ENCODE measurements at places on chromosomes 7 and 10.

DNA sequence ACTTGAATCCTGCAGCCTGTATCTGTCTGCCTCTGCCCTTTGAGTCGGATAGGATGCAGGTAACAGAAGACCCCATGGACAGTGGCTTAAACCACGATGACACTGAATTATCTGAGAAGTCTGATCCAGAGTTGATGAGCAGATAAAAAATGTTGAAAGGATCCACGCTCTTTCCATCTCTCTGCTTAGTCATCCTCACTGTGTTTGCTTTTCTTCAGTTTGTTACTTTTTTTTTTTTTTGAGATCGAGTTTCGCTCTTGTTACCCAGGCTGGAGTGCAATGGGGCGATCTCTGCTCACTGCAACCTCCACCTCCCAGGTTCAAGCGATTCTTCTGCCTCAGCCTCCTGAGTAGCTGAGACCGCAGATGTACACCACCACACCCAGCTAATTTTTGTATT, 36.9 kb upstream of the GOLGA7B start:
- no peak for DNase-seq

GRCh38 chr7:71750290-71750689, 618.3 kb downstream of the GALNT17 start:
- DNase-seq: no peak

GRCh38 chr10:12703126-12703525, 298.4 kb downstream of the CCDC3 start:
- DNase-seq: no peak

GRCh38 chr10:91907033-91907594, 2.2 kb downstream of the FGFBP3 start:
- no peak for DNase-seq

DNA sequence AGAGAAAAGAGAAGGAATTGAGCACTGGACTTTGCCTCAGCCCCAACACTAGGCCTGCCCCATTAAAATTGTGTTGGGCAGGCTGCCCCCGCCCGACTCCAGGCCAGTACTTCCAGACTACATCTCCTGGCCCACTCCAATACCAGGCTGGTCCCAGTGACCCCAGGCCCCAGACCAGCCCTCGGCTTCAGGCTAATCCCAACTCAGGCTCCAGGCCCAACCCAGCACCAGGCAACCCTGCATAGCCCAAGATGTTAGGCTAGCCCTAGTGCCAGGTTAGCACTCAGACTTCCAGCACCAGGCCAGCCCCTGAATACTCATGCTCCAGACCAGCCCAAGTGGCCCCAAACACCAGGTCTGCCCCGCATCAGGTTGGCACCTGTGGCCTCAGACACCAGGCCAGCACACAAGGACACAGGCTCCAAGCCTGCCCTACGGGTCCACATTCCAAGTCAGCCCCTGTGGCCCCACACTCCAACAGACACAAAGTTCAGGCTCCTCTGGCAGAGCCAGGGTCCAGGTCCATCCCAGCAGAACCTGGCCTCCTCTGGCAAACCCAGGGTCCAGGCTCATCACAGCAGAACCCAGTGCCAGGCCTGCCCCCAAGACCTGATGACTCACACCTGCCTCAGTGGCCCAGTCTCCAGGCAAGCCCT, 20.3 kb downstream of the COG5 start:
- no peak for DNase-seq

DNA sequence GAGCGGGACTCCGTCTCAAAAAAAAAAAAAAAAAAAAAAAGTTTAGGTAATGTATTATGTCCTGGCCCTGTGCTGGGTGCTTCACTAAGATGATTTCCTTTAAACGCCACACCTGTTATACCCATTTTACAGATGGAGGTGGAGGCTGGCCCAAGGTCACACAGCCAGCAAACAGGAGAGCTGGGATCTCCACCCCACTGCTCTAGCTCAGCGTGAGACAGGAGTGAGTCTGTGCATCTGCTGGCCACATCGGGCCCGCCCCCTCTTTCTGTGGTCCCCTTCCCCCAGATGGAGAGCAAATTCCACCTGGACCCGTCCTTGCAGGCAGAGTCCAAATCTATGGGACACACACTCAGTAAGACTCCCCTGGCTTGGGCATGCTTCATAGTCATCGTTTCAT, 51.0 kb downstream of the LHPP start:
- DNase-seq: no peak

DNA sequence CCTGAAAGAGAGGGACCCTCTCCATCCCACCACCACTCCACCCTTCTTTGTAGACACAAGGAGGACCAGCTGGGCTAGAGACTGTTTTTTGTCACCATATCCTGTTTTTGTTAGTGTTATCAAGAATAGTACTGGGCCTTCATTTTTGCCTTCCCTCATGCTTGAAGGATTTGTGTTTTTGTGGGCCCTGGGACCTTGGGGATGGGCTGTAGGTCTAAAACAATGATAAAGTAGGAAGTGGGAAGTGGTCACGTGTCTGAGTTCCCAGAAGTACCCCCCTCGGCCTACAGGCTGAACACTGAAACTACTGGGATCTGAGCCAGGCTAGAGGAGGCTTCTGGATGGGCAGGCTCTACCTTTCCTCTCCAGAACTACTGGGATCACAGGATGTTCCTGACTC, 8.9 kb downstream of the AGFG2 start:
- no peak for DNase-seq

- no peak for DNase-seq
These were observed 43.2 kb downstream of the HTRA1 start for GRCh38 chr10:122504610-122504950.

- no peak for DNase-seq
These were observed 183.0 kb upstream of the CTBP2 start for GRCh38 chr10:125343118-125343925.

DNA sequence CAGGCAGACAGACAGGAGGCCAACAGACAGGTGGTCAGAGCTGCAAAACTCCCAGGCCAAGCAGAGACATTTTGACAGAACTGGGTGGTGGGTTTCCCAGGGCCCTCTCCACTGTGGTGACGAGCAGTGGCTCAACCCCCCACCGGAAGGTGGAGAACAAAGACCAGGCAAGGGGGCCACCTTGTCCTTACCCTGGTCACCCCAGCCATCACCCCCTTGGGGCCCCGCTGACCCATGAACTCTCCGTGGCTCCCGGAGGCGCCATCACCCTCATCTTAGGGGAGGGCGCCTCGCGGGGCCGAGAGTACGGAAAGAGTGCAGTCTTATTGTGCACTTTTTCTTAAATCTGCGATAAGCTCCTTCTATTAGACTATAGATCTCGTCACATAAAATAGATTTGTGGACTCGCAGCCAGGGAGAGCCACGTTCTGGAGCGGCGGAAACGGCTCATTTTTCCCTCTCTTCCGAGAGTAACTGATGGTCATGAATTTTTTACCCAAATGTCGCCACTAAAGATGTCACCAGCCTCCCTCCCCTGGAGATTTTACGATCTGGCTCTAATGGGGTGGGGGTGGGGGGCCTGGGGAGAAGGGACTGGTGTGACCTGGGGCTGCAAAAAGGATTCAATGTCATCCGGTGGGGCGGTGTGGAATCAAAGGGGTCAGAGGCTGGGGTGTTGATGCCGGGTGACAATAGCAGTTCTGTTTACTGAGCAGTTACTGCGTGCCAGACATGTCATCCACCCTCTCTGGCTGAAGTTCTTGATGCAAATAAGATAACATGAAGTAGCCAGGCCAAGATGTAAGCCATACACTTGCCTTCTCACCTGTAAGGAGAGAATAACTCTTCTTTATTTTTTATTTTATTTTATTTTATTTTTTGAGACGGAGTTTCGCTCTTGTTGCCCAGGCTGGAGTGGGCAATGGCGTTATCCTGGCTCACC, 71.1 kb upstream of the MYL10 start:
- no peak for DNase-seq

All from activated naive CD4-positive, alpha-beta T cell treated with anti-CD3 and anti-CD28 coated beads, Interleukin-2, amount 50 U/mL, for 16 hours (primary cell).